Large intestine (tissue), 12 donors: ENCODE measurements at places on chromosomes 12 and 14.

DNA sequence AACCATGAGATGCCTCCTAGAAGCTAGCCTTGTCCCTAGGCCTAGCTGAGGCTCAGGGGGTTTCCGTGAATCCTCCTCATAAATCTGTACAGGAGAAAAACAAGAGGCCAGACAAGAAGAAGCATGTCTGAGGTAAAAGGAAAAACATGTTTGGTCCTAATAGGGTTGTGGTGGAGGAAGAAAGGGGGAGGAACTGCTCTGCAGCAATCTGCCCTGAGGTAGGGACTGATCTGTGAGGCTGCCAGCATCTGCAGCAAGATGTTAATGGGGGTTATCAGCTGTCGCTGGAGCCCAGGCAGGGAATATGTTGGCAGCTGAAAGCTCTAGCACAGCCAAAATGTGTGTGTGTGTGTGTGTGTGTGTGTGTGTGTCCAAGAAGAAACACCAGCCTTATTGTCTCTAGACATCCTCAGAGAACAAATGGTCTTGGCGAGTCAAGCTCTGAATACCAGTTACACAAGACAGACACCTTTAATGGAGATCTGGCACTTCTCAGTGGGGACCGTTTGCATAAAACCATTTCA, 218.5 kb downstream of the NUAK1 start:
- no peak overlapping the region for H3K27ac ChIP-seq
- H3K36me3 ChIP-seq: no peaks in the 10 kb centered on the region
- H3K4me1 ChIP-seq: no peaks in the 10 kb centered on the region
- H3K27me3 ChIP-seq: peaks cover 5% of the 10 kb centered on the region

DNA sequence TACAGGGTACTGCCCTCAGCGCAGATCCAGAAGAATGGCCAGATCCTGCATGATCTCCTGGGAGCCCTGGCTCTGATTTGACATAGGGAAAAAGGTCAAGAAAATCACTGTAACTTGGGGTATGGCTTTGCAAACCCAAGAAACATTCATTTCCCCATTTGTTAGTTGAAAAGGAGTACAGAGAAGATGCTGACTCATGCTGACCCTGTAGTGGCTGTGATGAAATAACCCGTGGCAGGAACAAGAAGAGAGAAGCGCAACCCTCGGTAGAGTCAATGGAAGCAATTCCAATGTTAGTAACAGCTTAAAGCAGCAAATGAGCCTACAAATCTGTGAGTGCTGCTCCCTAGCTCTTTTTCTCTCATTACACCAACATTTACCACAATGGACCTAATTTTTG, 281.6 kb upstream of the NPAS3 start:
- H3K36me3 ChIP-seq: no peaks in the 10 kb centered on the region
- no peak for DNase-seq
- no peaks in the 10 kb centered on the region for H3K27me3 ChIP-seq
- no peaks in the 10 kb centered on the region for H3K4me1 ChIP-seq
- H3K4me3 ChIP-seq: no peak overlapping the region

DNA sequence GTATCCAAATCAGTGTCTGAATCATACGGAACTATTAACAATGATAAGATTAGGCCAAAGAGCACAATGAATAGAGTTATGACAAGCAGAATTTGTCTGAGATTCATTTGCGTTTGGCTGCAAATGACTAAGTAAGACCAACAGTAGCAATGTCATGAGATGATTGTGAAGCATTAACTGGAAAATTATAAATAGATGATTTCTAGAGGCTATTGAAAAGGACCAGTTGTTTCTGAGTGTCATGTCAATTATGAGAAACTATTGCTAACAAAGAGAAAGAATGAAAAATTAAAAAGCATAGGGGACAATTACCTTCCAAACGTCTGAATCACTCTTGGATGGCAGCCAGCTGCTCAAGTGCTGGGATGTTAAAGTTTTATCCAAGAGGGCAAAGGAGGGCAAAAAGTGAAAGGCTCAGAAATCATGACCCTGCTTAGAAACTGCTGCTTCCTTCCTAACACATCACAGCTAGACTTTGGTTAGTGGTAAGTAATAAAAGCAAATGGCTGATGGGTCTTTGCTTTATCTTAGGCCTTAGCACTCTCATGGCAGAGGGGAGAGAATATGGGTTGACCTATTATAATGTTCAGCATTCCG, 89.0 kb downstream of the AKAP6 start:
- no peak overlapping the region for H3K27ac ChIP-seq
- no peaks in the 10 kb centered on the region for H3K36me3 ChIP-seq
- no peaks in the 10 kb centered on the region for H3K27me3 ChIP-seq
- H3K4me3 ChIP-seq: no peak overlapping the region

- H3K4me3 ChIP-seq: no peak overlapping the region
- H3K27ac ChIP-seq: no peak overlapping the region
- no peaks in the 10 kb centered on the region for H3K36me3 ChIP-seq
- H3K27me3 ChIP-seq: no peaks in the 10 kb centered on the region
Measured at GRCh38 chr12:102350070-102350469, 130.3 kb downstream of the IGF1 start.

GRCh38 chr12:130482448-130482847, 144.8 kb downstream of the PIWIL1 start:
- H3K36me3 ChIP-seq: no peaks in the 10 kb centered on the region
- no peak overlapping the region for H3K27ac ChIP-seq
- no peaks in the 10 kb centered on the region for H3K27me3 ChIP-seq
- H3K4me3 ChIP-seq: no peak overlapping the region

GRCh38 chr14:35973770-35974169, 147.6 kb downstream of the BRMS1L start:
- H3K27me3 ChIP-seq: no peaks in the 10 kb centered on the region
- H3K4me3 ChIP-seq: no peak overlapping the region
- no peaks in the 10 kb centered on the region for H3K4me1 ChIP-seq
- H3K27ac ChIP-seq: no peak overlapping the region
- no peaks in the 10 kb centered on the region for H3K36me3 ChIP-seq
- DNase-seq: no peak

DNA sequence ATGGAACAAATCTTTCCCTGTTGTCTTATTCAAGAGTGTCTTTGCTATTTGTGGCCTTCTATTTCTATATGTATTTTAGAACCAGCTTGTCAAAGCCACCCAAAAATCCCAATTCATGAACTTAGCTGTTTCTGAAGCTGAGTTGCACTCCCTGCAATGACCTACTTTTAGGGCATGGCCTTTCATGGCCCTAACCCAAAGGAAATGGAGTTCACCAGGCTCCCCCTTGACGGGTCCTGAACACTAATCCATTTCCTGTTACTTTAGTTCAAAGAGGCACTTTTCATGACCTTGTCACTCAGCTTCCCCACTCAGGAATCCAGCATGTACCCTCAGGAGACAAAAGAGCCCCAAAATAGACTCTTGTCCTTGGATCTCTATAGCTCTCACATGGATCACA, 7.6 kb downstream of the TMED8 start:
- H3K4me3 ChIP-seq: no peak overlapping the region
- no peaks in the 10 kb centered on the region for H3K36me3 ChIP-seq
- H3K27me3 ChIP-seq: no peaks in the 10 kb centered on the region
- no peaks in the 10 kb centered on the region for H3K4me1 ChIP-seq

DNA sequence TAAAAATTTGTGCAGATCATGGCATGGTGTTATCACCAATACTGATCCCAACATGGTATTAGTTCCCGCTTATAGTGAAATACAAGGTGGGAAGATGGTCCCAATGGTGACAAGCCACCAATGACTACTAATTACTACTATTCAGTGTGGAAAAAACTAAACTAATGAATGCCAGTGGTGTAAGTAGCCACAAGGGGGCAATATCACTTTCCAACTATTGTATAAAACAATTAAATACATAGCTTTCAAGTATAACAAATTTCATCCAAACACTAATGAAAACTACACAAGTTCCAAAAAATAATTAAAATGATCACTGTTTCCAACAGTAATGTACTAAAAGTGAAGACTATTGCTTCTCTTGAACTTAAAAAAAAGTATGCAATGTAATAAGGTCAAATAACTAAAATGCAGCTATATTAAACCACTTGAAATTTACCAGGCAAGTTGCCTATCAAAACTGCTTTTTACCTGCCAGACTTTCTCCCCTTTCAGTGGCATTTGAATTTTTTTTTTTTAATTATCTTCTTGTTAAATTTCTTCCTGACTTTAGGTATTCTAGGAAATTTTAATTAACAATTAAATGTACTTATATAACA, 58.0 kb downstream of the PAPLN start:
- H3K27me3 ChIP-seq: no peaks in the 10 kb centered on the region
- peaks cover 13% of the 10 kb centered on the region for H3K4me1 ChIP-seq
- peak; percentile 12 for DNase-seq
- H3K36me3 ChIP-seq: peaks cover 22% of the 10 kb centered on the region
- no peak overlapping the region for H3K4me3 ChIP-seq

- no peaks in the 10 kb centered on the region for H3K36me3 ChIP-seq
- H3K4me1 ChIP-seq: peaks cover 6% of the 10 kb centered on the region
- DNase-seq: no peak
Measured at GRCh38 chr14:104344818-104345620, 206.6 kb downstream of the KIF26A start.

GRCh38 chr14:29558516-29558915, 369.1 kb downstream of the PRKD1 start:
- H3K27ac ChIP-seq: no peak overlapping the region
- no peak overlapping the region for H3K4me3 ChIP-seq
- H3K36me3 ChIP-seq: no peaks in the 10 kb centered on the region
- H3K4me1 ChIP-seq: peaks cover under 1% of the 10 kb centered on the region

DNA sequence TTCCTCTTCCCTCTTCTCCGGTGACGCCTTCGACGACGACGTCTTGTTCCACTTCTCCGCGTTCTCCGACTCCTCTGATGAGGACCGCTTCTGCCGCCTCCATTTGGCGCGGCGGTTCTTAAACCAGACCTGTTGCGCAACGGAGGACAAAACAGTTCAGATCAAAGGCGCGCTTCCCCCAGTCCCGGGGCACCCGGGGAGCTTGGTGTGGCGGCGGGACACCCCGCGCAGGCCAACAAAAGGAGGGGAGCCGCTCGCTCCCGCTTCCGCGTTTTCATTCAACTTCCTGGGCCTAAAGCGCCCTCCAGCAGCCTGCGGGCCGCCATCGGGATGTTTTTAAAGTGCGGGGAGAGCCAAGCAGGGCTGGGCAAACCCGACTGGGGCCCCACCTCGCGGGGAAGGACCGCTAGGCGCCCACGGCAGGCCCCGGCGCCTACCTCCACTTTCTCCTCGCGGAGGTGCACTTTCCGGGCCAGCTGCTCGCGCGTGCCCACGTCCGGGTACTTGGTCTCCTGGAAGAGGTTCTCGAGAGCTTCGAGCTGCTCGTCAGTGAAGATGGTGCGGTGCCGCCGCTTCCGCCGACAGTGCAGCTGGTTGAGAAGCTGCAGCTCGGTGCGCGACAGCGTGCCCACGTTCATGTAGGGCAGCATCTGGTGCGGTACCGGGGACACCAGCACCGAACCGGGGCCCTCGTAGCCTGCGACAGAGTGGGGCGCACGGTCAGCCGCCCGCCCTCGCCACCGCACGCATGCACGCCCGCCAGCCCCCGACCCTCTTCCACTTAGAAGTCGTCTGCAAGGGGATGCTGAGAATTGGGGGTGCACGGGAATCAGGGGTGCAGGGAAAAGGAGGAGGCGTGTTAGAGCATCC, 1.2 kb downstream of the GSC start:
- no peak for DNase-seq
- H3K4me1 ChIP-seq: no peaks in the 10 kb centered on the region
- no peaks in the 10 kb centered on the region for H3K36me3 ChIP-seq
- no peak overlapping the region for H3K4me3 ChIP-seq
- no peak overlapping the region for H3K27ac ChIP-seq

DNA sequence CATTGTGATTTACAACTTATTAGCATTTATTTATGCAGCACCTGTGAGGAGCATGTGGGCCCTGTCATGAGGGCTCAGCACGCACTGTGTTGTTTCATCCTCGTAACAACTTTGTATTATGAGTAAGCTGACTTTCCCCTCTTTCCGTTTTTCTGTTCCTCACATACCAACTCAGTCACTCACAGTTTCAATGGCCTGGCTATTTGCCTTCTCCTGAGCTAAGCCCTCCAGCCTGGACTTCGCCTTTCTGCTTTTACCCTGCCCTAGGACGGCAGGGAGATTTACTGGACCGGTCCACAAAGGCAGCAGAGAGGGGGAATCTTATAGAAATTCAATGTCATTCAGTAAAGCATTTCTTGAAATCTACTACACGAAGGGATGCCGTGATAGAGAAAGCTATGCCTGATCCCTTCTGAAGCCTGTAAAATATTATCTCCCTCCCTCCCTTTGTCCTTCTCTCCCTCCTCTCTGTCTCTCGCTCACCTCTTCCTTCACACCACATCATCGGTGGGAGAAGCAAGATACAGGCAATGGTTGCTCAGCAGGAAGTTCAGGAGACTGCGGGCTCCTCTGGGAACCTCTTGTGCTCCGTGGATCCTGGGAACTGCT, 219.2 kb upstream of the TBX3 start:
- H3K27me3 ChIP-seq: no peaks in the 10 kb centered on the region
- no peaks in the 10 kb centered on the region for H3K36me3 ChIP-seq
- H3K4me3 ChIP-seq: no peak overlapping the region
- H3K4me1 ChIP-seq: peaks cover 8% of the 10 kb centered on the region
- H3K27ac ChIP-seq: no peak overlapping the region

- no peaks in the 10 kb centered on the region for H3K36me3 ChIP-seq
- H3K27me3 ChIP-seq: no peaks in the 10 kb centered on the region
- no peak overlapping the region for H3K4me3 ChIP-seq
- H3K4me1 ChIP-seq: peaks cover 12% of the 10 kb centered on the region
- DNase-seq: peak; percentile 90
Measured at GRCh38 chr12:129530984-129531383, 372.8 kb downstream of the TMEM132D start.

DNA sequence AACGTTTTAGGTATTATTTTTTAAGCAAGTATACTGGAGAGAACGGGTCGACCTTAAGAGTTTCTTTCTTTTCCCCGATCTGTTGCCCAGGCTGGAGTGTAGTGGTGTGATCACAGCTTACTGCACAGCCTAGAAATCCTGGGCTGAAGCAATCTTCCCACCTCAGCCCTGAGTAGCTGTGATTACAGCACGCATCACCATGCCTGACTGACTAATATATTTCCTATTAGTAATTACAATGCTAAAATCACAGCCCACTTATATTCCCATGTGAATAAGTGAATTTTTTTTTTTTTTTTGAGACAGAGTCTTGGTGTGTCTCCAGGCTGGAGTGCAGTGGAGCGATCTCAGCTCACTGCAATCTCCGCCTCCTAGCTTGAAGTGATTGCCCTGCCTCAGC, 50.4 kb downstream of the DICER1 start:
- no peak overlapping the region for H3K27ac ChIP-seq
- no peak overlapping the region for H3K4me3 ChIP-seq
- no peak for DNase-seq
- H3K36me3 ChIP-seq: peaks cover 73% of the 10 kb centered on the region

DNA sequence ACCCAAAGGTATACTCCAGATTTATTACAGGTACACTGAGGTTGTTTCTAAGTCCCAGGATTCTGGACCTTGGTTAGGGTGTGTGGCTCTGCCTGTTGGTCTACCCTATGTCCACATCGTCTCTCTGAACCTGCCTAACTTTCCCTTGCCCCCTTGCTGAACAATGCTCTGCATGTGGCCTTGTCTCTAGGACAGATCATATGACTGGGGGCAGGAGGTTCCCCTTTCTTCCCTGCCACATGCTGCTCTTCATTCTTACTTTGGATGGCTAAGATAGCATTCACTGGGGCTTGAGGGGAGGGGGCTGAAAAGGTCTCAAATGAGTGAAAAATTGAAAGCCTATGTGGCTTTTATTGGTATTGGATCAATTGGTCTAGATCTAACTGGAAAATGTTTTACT, 49.2 kb downstream of the MBIP start:
- no peaks in the 10 kb centered on the region for H3K36me3 ChIP-seq
- peaks cover 56% of the 10 kb centered on the region for H3K27me3 ChIP-seq
- no peak for DNase-seq
- H3K4me1 ChIP-seq: peaks cover 4% of the 10 kb centered on the region

GRCh38 chr14:53408175-53408879, 255.2 kb upstream of the DDHD1 start:
- no peaks in the 10 kb centered on the region for H3K36me3 ChIP-seq
- H3K27me3 ChIP-seq: no peaks in the 10 kb centered on the region
- H3K4me3 ChIP-seq: no peak overlapping the region
- H3K27ac ChIP-seq: no peak overlapping the region
